ENCODE measurements at places on chromosomes 1 and 21. TPM values are rescaled to one million over a fixed set of nuclear protein-coding genes. Genes with fewer than 3 reads are reported as not detected.

The RNF223 gene
- total RNA-seq: not detected

The HAPLN2 gene
- 2.3 TPM for total RNA-seq

The GORAB gene
- 10.7 TPM for total RNA-seq

The SMPDL3B gene
- total RNA-seq: not detected

The ARHGEF16 gene
- not detected for total RNA-seq

The LCE6A gene
- not detected for total RNA-seq

The SLAMF1 gene
- 0.16 TPM for total RNA-seq

The RSPH1 gene
- total RNA-seq: not detected

The RNU1-3 gene
- not detected for total RNA-seq

The PROK1 gene
- not detected for total RNA-seq

The HSPA6 gene
- total RNA-seq: not detected

The PRDM15 gene
- total RNA-seq: 3.2 TPM

The BACE2 gene
- 24.6 TPM for total RNA-seq

The LRRC71 gene
- not detected for total RNA-seq

The DIO1 gene
- not detected for total RNA-seq

The NUF2 gene
- 4.7 TPM for total RNA-seq

The CR1 gene
- total RNA-seq: not detected

The FCAMR gene
- not detected for total RNA-seq

The C1orf116 gene
- not detected for total RNA-seq

The EPHX1 gene
- 125 TPM for total RNA-seq

The TAGLN2 gene
- total RNA-seq: 509 TPM

The MSH4 gene
- total RNA-seq: under 0.01 TPM

The AGT gene
- 0.16 TPM for total RNA-seq

The WDR64 gene
- total RNA-seq: not detected
